NCI-H226 (cell line): ENCODE measurements at places on chromosomes 5 and 9.

DNA sequence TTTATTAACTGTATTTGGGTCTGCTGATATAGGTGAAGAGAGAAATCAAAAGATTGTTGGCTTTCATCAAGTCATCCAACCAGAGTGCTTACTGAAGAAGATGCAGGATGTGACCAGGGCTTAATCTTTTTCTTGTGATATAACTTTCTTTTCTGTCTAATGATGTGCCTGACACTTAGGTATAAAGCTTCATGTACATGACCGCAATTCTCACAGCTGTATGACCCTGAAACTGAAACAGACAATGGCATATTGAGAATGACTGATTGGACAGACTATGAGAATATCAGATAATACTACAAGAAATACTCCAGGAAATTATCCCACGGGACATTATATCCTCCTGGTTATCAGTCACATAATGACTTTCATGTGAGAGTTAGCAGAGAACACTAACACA is 32.5 kb upstream of the FAM174A start:
- no peak for DNase-seq

- DNase-seq, result no peak
These were observed 184.2 kb downstream of the FANCC start for GRCh38 chr9:95133325-95133705.

DNA sequence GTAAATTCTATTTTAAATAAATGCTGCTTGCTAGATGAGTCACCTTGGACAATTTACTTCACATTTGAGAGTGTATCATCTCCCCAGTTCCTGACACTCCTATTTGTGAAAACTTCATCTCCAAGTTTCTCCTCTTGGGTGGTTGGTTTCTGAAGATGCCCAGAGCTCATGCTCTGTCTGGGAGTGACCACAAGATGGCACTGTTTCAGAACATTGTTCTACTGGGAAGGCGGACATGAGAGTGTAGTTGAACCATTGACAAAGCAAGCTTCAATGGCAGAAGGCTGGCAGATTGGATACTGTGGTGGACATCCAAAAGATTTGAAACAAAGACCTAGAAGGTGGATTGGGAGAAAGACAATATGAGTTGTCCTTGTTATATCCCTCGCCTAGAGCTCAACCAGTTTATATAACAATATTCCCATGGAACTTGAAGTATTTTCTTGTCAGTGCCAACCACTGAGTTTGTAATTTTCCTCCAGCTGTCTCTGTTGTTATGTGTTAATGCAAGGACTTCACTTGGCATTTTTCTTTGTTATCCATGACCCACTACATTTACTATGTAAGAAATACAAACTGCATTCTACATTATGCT is 234.3 kb upstream of the ANKH start:
- DNase-seq, result peak; percentile 38

- no peak for DNase-seq
These were observed 596 bp upstream of the CDC37L1 start for GRCh38 chr9:4678679-4679267.

GRCh38 chr5:56588636-56589480 is 226.5 kb upstream of the MAP3K1 start:
- DNase-seq, result no peak

GRCh38 chr9:89613912-89614892 is 9.4 kb downstream of the GADD45G start:
- peak; percentile 68 for DNase-seq

- no peak for DNase-seq
These were observed 7.9 kb downstream of the IGIP start for GRCh38 chr5:140133514-140134167.

DNA sequence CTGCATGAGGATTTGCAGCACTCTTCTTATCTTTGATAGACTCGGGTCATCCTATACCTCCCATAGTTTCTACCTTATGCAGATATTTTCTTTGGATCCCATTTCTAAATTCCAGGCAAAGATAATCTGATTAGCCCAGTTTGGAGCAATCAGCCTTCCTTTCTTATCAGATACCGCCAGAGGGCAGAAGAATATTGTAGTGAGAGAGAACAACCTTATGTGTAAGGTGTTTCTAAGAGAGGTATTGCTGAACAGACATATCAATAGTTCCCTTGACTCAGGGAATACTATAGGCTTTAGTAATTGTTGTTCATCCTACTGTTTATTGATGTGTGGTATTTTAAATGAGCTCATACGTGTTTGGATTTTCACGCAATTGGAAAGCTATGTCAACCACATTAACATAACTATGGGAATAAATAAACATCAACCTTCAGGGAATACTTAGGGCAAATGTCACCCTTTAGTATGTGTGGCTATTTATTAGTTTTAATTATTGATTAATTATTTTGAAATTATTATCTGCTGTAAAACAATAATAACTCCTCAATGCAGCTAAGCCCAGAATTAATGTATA is 1435.2 kb upstream of the CDH9 start:
- DNase-seq, result peak; percentile 16

GRCh38 chr5:142506046-142506445 is 179.8 kb downstream of the FGF1 start:
- DNase-seq, result peak; percentile 74

DNA sequence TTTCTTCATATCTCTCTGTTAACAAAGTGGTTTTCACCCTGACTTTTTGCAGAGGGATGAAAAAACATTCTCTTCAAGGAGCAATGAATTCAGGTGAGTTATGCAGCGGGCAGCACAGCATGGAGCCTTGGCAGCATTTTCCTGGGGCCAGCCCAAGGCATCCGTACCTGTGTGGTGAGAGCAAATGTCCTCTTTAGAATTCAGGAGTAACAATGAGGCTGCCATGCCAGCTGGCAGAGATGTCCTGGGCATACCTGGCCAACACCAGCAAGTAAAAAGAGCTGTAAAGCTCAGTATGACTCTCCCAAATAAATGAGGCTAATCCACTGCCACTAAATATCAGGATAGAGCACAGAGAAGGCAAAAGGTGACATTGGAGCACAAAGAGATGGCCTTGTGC is 277.6 kb upstream of the TRPC7 start:
- no peak for DNase-seq

DNA sequence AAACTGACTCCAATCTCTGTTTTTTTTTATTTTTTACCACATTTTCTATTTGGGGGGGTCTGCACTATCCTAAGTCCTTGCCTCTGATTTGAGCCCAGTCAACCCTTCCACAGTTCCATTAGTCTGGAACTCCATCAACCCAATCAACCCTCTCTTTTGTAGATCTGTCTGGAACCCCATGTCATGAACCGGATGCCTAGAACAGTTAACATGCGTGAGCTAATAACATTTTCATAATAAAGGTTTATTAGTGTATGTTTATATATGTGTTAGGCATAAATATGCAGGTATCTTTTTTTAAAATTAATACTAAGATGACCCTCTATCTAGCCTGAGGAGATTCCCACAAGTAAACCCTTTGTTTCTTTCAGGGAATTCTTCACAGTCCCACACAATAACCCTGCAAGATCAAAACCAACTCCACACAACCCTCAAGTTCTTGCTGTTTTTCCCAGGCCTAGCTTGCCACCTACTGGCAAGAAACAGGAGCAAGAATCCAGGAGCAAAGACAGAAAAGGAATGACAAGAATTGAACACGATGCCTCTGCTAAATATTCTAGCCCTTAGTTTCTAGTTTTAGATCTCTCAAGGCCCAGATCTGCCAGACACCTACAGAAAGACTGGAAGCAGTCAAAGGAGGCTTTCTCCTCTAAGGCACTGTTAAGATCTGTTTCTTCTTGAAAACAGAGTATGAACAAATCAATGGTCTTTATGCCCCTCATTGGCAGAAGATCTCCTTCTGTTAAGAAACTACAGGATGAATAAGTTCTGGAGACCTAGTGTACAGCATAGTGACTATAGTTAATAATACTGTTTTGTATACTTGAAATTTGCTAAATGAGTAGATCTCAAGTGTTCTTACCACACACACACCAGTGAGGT is 100.4 kb downstream of the TRIM36 start:
- peak; percentile 7 for DNase-seq

- no peak for DNase-seq
These were observed 69.5 kb downstream of the GTF3C4 start for GRCh38 chr9:132739710-132740310.

DNA sequence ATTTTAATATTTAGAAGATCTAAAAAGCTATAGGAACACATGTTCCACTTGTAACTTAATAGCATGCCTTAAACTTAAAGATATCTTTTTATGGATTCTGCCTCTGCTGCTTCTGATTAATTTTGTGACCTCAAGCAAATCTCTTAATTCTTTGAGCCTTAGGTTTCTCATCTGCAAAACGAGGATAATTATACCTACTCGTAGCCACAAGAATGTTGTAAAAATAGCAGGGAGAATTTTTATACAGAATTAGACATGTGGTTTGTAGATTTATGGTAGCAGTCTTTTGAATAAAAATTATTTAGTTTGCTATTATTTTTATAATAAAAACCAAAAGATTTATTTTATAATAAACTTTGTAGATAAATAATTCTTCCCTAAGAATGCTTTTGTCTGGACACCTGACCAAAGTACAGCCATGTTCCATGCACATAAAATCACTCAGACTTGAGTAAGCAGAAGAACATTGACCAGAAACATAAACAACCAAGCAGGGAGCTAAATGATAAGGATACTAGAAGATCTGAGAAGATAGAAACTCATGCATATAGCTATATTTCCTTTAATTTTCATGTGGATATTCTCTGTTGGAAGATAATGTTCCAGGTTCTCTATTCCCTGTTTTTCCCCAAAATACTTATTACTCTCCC is 18.5 kb downstream of the C9orf85 start:
- no peak for DNase-seq

- peak; percentile 29 for DNase-seq
These were observed 24.8 kb upstream of the ALDH1A1 start for GRCh38 chr9:72977670-72978069.

- DNase-seq, result peak; percentile 67
These were observed 26.4 kb downstream of the UTP15 start for GRCh38 chr5:73591698-73592501.

DNA sequence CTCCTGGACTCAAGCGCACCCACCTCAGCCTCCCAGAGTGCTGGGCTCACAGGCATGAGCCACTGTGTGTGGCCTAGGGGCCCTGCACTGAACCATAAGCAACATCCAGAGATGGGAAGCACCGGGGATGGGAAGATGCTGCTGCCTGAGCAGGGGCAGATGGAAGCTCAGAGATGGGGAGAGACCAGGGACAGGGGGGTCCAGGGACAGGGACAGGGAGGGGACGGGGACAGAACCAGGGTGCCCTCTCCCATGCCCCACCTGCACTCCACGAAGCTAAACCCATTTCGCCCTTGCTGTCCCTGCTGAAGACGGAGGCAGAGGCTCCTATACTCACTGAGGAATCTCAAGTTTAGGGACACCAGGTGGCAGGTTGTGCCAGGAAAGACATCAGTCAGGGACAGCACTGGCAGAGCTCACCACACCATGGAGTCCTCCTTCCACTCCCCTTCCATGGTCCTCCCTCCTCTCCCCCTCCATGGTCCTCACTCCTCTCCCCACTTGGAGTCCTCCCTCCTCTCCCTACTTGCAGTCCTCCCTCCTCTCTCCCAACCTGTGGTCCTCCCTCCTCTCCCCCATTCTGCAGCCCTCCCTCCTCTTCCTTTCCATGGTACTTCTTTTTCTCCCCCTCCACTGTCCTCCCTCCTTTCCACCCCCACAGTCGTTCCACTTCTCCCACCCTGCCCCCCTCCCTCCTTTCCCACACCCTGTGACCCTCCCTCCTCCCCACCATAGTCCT is 45.5 kb upstream of the LRRC14B start:
- DNase-seq, result no peak

DNA sequence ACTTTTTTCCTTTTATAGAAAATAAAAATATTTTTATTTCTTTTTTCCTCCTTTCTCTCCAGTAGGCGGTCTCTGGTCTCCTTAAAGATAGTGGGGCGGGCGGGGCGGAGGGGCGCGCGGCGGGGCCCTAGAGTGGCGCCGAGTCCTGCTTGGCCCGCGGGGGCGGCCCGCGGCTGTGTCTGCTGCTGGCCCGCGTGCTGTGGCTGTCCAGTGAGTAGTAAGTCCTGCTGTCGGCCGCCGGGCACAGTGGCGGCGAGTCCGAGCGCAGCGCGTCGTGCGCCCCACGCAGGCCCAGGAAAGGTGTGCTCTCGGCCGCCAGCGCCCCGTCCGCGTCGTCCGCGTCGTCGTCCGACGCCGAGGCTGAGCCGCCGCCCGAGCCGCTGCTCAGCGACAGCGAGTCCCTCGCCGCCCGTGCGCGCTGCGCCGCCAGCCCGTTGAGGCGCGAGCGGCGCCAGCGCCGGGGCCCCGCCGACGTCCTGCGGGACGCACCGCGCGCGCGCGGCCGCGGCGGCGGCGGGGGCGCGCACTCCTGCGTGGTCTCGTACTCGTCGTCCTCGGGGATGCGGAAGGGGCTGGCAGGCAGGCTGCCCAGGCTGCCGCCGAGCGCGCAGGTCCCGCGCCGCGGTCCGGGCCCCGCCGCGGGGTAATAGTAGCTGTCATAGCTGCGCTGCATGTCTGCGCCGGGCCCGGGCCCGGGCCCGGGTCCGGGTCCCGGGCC is 52.3 kb downstream of the PSD2 start:
- peak; percentile 18 for DNase-seq

DNA sequence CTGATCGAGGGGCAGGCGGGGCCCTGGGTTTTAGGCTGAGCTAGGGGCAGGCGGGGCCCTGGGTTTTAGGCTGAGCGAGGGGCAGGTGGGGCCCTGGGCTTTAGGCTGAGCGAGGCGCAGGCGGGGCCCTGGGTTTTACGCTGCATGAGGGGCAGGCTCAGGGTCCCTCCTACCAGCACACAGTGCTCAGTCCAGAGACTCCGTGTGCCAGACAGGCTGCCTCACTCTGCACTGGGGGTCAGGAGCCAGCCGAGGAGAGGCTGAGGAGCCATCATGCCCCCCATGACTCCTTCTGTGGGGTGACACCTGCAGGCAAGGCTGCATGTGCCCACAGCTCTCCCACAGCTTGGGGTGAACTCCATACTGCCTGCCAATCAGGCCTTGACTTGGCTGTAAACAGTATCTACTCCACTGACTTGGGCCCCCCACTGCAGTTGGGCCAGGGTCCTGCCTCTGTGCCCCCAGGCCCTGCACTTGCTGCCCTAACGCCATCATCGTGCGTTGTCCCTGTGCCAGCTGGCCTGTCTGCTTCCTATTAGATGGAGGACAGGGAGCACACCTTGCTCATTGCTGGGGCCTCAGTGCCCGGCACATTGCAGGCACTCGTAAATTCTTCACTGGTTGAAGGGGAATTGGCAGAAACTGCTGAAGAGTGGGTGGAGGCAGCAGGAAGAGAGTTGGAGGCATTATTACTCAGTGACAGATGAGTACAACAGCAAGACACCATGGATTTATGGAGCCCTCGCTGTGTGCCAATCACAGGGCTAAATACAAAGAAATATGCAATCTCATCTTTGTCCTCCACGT is 78.6 kb downstream of the AMBP start:
- DNase-seq, result no peak

DNA sequence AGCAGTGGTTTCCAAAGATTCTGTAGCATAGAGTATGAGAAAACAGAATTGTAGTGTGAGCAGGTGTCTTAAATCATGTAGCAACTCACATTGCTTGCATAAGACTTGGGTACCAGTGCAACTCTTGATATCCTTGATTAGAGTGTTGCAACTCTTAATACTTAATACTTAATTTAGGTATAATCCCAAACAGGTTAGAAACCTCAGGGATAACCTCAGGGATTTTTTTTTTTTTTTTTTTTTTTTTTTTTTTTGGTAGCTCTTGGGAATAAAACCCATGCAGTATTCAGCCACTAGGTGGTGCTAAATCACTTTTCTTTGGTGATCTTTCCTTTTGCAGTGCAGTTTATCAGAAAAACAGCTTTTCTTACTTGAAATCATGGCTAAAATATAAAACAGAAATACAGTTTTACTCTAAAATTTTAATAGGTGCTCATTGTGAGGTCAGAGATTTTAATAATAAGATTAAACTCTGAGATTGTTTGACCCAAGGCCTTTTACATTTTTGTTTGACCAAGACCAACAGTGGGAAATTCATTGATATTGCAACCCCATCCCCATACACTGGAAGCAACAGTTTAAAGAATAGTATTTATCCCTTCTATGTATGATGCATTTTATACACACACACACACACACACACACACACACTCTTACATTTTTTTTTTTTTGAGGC is 55.3 kb downstream of the ERAP1 start:
- DNase-seq, result no peak
